Upper lobe of left lung (tissue), 6 donors: ENCODE measurements at places on chromosomes 13 and 19. TPM values are rescaled to one million over a fixed set of nuclear protein-coding genes. Genes with fewer than 3 reads are reported as not detected.

GRCh38 chr19:55695511-55696290, 20.7 kb downstream of the EPN1 start:
- no peak for DNase-seq

DNA sequence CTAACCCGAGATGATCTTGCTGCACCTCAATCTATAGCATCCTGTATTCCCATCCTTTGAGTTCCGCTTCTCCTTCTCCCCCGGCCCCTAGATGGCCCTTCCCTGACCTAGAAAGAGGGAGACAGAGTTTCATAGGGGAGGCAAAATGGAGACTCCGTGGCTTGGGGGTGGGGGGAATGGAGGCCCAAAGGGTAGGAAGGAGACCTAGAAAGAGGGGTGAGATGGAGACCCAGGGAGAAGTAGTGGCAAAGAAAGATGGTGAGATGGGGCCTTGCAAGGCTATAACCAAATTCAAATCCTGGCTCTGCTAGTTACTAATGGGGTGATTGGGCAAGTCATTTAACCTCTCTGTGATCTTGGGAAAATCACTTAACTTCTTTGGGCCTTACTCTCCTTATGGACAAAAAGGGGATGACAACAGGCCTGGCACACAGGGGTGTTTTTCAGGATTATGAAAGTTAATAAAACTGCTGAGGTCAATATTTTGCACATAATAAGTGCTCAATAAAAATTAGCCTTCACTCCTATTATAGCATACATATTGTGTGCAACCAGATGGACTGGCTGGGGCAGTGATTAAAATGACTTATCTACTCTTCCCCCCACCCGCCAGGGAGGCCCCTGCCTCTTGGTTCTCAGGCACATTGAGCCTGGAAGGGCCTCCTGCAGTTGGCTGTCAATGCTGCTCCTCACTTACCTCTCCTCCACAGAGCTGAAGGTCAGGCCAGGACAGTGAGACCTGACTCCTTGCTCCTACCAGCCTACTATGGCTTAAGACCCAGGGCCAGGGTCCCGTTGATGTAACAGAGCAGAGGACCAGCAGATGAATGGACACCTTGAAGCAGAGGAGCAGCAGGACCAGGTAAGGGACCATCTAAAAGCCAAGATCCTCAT, 633 bp downstream of the SPHK2 start:
- DNase-seq: no peak

- DNase-seq: no peak
These were observed 28.2 kb downstream of the DACH1 start for GRCh38 chr13:71838842-71839241.

CNMD gene
- total RNA-seq: not detected

- no peak for DNase-seq
These were observed 20.2 kb downstream of the KLK5 start for GRCh38 chr19:50932690-50933083.

LILRB2 gene
- total RNA-seq: 28.9 TPM

DNA sequence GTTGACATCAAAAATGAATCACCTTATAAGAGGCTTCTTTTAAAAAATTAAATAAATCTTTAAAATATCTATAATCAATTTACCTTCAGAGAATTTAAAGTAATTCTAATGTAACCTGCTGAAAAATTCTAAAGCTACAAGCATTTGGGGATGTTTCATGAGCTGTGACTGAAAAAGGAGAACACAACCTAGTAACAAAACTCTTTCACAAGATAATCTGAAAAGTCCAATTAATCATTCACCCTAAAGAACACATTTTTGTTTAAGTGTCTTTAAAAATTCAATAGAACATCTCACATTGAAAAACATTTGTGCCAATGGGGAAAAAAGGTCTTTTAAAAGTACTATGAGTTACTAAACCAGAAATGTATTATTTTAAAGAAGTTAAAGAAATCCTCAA, 22.8 kb downstream of the KLF12 start:
- no peak for DNase-seq

DNA sequence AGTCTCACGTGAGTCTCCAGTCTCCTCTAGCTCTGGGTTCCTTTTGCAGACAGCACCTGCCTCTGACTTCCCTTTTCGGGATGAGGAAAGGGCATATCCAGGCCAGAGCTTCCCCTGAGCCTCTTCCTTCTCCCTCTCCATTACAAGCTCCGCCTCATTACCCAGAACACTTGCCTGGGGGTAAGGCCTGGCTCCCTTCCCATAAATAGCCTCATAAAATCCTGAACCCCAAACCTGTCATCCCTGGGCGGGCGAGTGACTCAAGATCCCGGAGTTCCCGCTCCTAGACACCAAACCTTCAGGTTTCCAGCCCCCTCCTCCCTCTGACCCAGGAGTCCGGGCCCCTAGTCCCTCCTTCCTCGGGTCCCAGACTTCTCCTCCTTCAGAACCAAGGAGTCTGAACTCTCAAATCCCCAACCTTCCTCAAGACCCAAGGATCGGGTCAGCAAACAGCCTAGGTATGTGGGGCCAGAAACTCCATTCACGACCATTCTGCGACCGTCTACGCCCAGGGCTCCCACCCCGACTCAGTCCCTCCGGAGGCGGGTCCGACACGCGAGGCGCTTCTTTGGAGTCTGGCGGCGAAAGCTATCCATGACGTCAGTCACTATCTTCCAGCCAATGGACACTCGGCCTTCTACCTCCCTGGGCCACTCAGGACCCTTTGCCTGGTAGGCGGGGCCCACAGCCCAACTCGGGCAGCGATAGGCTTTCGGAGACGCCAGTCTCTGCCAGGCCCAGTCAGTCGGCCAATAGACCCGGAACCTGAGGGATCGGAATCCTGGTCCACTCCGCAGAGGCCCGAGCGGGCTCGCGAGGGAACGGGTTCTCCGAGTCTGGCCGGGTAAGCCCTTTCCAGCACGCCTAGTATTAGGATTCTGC, 6.5 kb upstream of the CNFN start:
- DNase-seq: peak; percentile 99

DNA sequence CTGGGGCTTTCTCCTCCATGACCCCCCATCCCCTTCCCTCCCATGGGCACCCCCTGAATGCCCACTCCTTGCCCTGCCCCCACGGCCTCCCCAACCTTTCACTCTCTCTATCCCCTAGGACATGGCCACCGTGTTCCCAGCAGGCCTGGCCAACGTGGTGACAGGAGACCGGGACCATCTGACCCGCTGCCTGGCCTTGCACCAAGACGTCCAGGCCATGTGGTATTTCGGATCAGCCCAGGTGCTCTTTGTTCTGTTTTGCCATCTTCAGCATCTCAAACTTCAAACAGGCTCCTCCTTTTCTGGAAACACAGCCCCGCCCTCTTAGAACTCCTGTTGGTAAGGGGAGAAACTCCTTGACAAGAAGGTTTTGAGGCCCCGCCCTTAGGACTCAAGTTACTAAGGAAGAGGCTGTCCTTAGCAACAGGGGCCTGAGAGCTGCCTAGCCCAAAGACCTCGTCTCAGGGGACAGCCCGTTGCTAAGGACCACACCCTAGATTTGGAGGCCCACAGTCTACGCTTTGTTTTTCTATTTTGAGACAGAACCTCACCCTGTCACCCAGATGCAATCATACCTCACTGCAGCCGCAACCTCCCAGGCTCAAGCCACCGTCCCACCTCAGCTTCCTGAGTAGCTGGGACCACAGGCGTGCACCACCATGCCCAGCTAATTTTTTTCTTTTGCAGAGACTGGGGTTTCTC, 5.1 kb upstream of the FLT3LG start:
- peak; percentile 67 for DNase-seq
